ENCODE measurements at places on chromosomes 4 and X. TPM values are rescaled to one million over a fixed set of nuclear protein-coding genes. Genes with fewer than 3 reads are reported as not detected.

GRCh38 chr4:30818541-30818940, 98.4 kb downstream of the PCDH7 start:
- DNase-seq = no peak

GRCh38 chr4:8321220-8321619, 51.7 kb downstream of the HTRA3 start:
- DNase-seq = no peak

DNA sequence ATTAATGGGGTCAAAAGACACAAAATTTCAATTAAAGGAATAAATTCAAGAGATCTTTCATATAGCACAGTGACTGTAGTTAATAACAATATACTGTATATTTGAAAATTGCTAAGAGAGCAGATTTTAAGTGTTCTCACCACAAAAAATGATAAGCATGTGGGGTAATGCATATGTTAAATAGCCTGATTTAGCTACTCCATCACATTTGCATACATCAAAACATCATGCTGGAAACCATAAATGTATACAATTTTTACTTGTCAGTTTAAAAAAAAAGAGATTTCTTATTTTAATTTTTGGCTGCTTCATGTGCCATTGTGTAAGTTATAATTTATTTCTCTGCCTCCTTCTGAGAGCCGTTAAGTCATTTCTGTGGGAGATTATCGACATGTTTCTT, 65.9 kb downstream of the FAM184B start:
- DNase-seq = no peak

GRCh38 chr4:42609051-42609450, 47.9 kb downstream of the ATP8A1 start:
- DNase-seq = no peak

DNA sequence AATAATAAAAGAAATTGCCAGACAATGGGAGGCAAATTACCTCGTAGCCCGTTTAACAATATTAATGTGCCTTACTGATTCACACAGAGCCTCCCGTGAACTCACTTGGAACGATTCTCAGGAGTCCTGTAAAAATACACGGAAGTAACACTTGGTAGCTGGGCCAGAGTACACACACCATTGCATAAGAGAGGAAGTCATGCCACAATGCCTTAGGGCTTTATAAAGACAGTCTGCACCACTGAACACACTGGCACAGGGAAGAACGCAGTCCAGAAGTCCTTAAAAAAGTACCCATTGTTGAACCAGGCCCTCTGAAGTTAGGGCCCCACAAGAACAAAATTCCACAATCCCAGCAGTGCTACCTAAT, 15.1 kb downstream of the SLC2A9 start:
- peak; percentile 62 for DNase-seq

GRCh38 chrX:46169808-46170207, 375.4 kb downstream of the ZNF674 start:
- no peak for DNase-seq

- DNase-seq = no peak
These were observed 36.3 kb downstream of the RTL5 start for GRCh38 chrX:72095370-72095769.

- DNase-seq = no peak
These were observed 18.7 kb downstream of the SLC34A2 start for GRCh38 chr4:25674386-25674785.

GRCh38 chr4:61200916-61201526, 895 bp downstream of the ADGRL3 start:
- no peak for DNase-seq

GRCh38 chr4:144171697-144172096, 31.2 kb upstream of the GYPA start:
- no peak for DNase-seq

- no peak for DNase-seq
These were observed 9.8 kb upstream of the HERC3 start for GRCh38 chr4:88582493-88582892.

GRCh38 chrX:114924856-114925255, 92.6 kb downstream of the IL13RA2 start:
- DNase-seq = no peak

DNA sequence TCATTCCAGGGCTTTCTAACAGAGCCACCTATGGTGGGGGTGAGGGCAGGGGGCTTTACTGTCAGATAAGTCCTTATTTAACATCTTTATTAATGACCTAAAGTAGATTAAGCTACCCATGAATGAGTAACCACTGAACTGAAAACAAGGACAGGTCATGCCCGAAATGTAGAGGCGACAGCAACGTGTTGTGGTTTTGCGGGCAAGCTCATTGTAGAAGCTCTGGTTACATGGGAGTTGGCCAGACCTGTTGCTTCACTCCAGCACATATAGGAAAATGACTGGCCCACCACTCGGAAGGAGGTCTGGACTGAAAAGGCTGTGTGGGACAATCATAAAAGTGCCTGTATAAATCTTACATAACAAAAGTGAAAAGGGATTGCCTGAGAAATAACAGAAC, 109.6 kb upstream of the NDP start:
- DNase-seq = no peak

GRCh38 chrX:40102393-40103381, 4.9 kb upstream of the BCOR start:
- no peak for DNase-seq

NPNT gene
- total RNA-seq = not detected

IBSP gene
- total RNA-seq = not detected

GPR143 gene
- not detected for total RNA-seq

MAGEE1 gene
- 0.76 TPM for total RNA-seq

ZNF157 gene
- 0.52 TPM for total RNA-seq

ABCG2 gene
- total RNA-seq = not detected

CENPVL1 gene
- not detected for total RNA-seq

GAGE2A gene
- total RNA-seq = not detected

All from Karpas-422 (cell line).